OCI-M1 (cell line): ENCODE measurements at places on chromosomes 16 and 17.

- DNase-seq: peak; percentile 68
Measured at GRCh38 chr17:29243792-29244191, 2.9 kb upstream of the CRYBA1 start.

DNA sequence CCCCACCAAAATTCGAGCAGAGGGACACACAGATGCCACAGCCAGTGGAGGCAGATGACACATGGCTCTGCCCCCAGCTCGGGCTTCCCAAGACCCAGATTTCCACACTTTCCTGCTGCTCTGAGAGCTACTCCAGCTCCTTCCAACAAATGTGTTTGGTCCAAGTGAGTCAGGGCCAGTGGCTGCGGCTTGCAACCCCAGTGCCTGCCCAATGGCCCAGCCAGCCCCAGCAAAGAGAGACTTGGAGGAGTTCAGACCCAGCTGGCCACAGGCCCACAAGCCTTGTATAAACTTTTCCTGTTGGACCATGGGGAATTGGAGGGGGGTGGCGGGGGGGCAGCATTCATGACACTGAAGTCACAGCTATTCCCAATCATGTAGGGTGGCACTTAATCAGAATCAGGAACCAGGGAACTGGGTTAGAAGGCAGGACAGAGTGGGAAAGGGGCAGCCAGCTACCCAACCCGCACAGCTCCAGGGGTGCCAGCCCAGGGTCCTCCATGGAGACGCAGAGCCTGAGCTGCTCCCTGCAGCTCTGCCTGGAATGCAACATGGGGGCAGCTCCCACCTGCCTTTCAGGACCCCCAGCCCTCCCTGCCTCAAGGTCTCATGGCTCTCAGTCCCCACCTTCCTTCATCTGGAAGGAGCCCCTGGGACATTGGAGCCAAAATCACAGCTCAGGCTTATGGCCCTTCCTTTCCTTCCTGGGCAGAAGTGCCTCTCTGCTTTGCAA is 17.5 kb upstream of the C16orf78 start:
- no peak for DNase-seq

- DNase-seq: no peak
Measured at GRCh38 chr17:17587614-17588337, 3.7 kb downstream of the PEMT start.

GRCh38 chr17:48588528-48588927 is 1.5 kb downstream of the HOXB3 start:
- DNase-seq: no peak

GRCh38 chr17:48027322-48027981 is 10.1 kb downstream of the COPZ2 start:
- no peak for DNase-seq

GRCh38 chr17:282912-283882 is 69.4 kb downstream of the RPH3AL start:
- no peak for DNase-seq
